ENCODE measurements at places on chromosomes 11 and 22.

GRCh38 chr11:33719587-33719986 lies 16.6 kb downstream of the CD59 start:
- no peak for DNase-seq

DNA sequence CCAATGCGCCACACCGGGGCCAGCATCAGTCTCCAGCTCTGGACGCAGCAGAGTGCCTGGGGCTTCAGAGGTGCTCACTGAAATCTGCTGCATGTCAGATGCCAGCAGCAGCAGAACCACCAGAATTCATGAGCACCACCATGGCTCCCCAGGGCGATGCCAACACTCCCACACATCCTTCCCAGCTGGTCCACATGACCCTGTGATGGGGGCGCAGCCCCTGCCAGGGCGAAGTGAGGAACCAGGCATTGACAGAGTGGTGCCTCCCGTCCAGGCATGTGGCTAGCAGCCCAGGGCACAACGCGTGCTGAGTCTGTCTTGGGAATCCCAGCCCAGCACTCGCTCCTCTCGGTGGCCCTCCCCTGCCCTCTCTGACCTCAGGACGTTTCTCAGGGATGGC lies 80.4 kb downstream of the DHCR7 start:
- DNase-seq = no peak

DNA sequence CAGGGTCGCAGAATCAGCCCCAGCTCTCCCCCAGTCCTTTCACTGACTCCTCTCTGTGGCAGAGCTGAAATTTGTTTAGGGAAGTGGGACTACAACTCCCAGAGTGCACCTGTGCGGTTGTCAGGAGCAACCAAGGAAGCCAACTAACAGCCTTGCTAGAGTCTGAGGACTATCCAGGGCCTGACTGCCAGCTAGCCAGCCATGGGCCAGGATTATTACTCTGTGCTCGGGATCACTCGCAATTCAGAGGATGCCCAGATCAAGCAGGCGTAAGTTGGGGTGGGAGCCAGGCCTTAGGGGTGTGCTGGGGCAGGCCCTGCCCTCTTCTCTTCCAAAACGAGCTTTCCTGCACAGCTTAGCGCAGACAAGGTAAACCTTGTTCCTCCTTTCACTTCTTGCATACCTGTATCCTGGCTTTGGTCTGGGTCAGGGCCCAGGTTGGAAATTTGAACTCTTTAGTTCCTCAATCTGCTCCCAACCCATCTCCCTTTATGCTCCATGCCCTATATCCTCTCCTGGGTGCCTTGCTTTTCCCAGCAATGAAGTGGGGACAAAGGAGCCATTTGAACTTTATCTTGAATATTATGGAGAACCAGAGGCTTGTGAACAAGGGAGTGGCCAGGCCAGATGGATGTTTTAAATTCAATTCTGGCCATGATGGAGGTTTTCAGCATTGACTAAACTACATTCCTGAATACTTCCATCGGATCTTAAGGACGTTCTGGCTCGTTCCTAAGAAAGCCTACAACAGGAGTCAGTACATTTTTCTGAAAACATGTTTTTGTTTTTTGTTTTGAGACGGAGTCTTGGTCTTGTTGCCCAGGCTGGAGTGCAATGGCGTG lies at the start of gene DNAJB13:
Gene DNAJB13, plus strand, starts transcription at position 158 of the 842 bp plus-strand sequence. Its CDS starts 44 bp downstream, at position 202.
- DNase-seq = no peak

GRCh38 chr11:130634961-130635473 lies 186.6 kb downstream of the ADAMTS15 start:
- DNase-seq = no peak

DNA sequence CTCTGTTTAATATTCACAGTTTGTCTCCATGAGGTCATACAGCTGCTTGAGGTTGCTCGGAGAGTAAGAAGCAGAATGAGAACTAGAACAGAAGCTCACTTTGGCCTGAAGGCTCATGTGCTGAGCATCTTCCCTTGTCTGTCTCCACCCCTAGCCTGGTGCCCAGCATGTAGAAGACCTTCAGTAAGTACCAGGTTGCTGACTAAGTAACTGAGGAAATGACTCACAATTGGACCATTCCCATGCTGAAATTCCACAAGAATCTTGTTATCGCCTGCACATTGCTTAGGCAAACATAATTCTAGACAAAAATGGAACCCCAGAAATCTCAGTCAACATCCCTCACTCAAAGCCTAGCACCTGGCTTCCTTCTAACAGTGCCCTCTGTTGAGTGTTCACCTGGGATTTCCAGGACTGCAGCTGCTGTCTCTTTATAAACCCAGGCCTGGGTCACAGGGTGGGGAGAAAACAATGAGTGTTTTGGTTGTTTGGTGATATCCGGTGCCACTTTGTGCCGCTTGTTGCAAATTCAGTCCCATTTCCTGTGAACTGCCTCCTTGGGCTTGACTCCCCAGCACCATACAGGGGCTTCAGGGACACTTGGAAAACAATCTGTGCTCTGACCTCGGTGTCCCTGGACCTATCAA lies 406.8 kb downstream of the ETS1 start:
- no peak for DNase-seq

- DNase-seq = no peak
Measured at GRCh38 chr11:64881476-64881875, 3.1 kb upstream of the EHD1 start.

- DNase-seq = no peak
Measured at GRCh38 chr11:73394416-73395296, 18.5 kb downstream of the RELT start.

DNA sequence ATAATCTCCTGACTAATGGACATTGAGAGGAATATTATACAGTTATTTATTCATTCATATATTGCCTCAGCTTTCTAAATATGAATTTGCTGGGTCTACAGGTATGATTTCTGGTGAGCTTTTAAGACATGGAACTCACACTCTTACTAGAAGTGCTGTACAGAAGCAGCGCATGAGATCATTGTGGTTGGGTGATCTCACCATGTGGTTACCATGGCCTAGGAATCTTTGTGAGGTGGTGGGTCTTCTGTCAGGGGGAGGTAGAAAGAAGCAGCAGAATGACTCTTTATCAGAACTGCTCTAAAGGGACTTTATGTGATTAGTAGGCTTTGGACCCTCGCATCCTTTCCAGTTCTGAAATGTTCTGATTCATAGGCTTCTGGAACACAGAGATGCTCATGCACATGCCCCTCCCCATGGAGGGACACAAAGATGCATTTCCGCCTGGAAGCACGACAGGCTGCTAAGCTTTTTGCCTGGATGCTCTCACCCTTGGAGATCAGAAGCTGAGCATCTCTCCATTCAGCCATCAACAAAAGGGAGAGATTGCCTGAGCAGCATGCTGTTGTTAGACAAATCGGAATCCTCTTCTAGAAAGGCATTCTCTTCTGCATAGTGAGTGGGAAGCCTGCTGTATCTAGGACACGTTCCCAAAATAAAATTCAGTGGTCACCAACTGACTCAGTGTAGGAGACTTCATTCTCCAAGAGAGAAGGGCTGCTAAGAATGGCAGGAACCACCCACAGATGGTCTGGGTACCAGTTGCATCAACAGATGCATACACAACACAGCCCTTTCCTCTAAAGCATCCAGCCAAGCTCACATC lies 51.3 kb downstream of the KIRREL3 start:
- no peak for DNase-seq

DNA sequence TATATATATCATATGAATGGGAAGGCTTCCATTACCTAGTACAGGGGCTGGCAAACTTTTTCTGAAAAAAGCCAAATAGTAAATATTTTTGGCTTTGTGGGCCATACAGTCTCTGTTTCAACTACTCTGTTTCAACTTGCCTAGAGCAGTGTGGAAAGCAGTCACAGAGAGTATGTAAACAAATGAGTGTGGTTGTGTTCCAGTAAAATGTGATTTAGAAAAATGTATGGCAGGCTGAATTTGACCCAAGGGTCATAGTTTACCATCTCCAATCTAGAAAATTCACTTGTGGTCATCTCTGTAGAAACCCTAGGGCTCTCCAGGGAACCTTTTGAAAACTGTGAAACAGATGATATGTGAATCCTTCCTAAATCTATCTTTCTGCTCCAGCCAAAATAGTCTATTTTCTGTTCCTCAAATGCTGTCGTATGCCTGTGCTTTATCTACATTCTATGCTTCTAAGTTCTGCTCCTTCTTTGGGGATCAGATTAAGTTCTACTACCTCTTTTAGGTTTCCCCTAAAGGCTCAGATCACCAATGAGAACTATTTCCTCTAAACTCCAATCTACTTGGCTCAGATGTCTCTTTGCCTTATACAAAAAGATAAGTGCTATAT lies 356.2 kb downstream of the METTL15 start:
- no peak for DNase-seq

DNA sequence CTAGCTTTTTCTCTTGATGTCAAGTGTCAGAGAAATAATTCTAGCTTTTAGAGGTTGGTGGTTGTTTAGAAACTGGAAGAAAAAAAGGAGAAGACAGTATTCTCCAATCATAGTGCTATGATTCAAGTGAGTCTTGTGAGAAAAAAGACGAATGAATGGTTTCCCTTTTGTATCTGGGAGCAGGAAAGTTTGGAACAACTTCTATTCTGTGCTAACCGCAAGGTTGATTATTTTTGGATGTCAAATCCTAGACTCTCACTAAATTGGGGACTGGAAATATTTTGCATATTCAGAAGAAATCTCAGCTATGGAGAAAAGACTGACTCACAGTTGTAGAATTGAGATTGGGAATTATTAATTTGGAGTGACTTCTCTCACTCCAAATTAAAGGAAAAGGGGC lies 69.2 kb downstream of the SYT13 start:
- DNase-seq = no peak

DNA sequence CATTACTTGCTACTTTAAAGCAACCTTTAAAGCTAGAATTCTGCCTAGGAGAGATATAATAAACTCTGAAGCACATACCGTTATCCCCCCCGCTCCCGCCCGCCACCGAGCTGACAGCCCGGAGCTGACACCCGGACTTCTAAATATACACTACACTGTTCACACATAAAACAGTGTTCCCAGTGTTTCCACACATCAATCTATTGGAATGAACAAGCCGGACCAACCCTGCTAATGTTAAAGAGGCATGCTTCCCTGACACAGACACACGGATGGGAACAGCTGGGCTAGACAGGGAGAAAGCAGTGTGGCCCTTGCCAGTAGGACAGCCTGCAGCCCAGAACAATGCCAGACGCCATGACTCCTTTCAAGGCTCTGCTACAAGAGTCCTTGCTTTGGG lies 108.4 kb upstream of the CSNK2A3 start:
- no peak for DNase-seq

DNA sequence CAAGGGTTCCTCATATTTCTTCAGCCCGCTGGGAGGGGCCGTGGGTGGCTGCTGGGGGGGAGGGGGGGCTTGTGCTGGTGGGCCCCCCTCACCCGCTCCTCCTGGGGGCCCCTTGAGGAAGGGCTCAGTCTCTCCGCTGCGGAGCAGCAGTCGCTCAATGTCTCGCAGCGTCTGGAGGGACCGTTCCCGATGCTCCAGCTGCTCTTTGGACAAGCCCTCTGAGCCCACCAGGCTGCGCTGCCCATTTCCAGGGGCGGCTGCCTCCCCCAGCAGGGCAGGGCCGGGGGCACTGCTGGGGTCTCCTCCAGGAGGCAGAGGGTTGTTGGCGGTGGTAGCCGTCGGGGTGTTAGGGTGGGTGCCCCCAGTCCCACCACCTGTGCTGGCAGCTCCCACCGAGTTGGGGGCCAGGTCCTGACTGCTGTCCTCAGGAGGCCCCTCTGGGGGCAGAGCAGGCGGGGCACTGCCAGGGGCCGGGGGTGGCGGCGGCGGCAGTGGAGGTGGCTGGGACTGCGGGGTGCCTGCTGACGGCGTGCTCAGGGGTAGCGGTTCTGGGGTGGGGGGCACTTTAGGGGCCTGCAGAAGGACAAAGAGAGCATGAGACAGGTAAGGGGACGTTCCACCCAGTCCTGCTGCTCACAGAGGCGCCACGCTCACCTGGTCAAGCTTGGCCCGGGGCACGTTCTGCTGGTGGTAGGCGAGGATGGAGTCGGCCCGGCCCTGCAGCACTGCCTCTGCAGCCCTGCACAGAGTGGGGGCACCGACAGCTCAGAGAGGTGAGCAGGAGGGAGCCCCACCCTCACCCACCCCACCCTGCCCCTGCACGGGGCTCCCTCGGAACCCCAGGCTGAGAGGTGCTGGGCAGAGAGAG lies 18.9 kb downstream of the CXCR5 start:
- DNase-seq = no peak

Data from stimulated activated CD8-positive, alpha-beta memory T cell treated with anti-CD3 and anti-CD28 coated beads, Interleukin-2, amount 100 ng/mL, for 1 hour (primary cell).